Thoracic aorta (tissue), 2 donors: ENCODE measurements at places on chromosomes 12 and 14.

DNA sequence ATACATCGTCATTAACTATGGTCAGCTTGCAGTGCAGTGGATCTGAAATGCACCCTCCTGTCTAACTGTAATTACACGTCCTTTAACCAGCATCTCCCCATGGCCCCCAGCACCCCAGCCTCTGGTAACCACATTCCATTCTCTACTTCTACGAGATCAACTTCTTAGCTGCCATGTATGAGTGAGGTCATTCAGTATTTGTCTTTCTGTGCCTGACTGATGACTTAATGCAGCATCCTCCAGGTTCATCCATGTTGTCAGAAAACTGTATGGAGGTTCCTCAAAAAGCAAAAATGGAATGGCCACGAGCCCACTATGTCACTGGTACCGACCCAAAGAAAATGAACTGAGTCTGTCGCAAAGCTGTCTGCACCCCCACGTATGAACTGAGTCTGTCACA, 107.3 kb downstream of the RIMBP2 start:
- DNase-seq = no peak

DNA sequence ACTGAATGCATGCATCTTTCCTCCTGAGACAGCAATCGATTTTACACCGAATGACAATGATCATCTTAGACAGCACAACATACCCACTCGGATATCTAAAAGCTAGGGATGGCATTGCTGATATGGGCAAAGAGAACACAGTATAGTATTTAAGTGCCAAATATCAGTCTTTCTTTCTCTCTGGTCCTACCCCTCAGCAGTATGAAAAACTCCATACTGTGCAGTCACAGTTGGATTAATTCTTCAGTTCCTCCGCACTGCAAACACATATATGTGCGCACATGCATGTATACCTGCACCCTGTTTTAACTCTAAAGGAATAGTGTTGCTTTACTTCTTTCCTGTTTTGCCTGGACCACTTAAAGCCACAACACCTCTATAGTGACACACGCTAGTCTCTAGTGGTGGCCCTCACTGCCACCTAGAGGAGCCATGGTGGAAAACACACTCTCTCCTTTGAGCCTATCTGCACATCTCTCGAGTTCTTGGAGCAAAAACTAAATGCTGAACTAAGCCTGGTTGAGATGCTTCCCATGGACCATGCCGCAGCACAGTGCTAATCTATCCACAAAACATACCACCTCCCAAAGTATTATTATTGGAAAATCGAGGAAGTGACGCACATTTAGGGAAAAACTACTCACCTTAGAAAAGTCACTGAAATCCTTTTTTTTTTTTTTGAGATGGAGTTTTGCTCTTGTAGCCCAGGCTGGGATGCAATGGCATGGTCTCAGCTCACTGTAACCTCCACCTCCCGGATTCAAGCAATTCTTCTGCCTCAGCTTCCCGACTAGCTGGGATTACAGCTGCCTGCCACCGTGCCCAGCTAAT, 11.9 kb downstream of the TMEM52B start:
- no peak for DNase-seq

GRCh38 chr14:64244279-64244678, 49.9 kb downstream of the ESR2 start:
- DNase-seq = no peak

GRCh38 chr14:60796434-60796833, 61.9 kb downstream of the MNAT1 start:
- DNase-seq = no peak

DNA sequence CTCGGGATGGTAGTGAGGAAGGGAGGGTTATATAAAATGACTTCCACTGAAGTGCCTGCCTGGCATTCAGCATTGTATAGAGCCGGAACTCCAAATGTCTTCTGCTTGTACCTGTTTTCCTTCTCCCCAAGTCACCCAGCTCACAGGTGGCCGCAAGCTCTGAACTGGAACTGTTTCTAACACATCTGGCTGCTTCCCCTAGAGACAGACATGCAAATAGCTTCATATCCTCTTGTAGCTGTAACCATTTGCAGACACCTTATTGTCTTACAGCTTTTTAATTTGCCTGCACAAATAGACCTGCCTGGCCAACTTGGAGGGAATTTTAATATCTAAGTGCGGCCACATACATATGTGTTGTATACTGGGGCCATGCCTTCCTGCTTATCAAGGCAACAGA, 126.0 kb downstream of the CHST11 start:
- DNase-seq = no peak

DNA sequence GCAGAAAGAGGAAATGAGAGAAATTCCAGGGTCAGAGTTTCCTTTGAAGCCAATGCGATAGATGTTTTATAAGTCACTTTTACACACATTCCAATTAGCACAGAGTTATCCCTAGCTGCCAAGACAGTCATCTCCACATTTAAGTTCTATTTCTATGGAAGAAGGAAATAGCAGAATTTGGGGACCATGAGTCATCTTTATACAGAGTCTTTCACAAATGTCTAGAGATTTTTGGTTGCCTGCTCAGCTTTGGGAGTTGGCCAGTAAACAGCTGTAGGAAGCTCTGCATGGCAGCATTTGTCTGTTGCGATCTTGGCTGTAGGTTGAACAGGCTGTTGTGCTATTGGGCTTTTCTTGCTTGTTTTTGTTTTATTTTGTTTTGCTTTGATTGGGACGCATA, 884.3 kb downstream of the GALC start:
- no peak for DNase-seq

GRCh38 chr14:92309968-92310530, 12.9 kb upstream of the SLC24A4 start:
- DNase-seq = no peak

GRCh38 chr12:89183985-89184435, 168.3 kb downstream of the DUSP6 start:
- DNase-seq = peak; percentile 6

- DNase-seq = no peak
These were observed 940 bp downstream of the MOAP1 start for GRCh38 chr14:93183596-93184317.

DNA sequence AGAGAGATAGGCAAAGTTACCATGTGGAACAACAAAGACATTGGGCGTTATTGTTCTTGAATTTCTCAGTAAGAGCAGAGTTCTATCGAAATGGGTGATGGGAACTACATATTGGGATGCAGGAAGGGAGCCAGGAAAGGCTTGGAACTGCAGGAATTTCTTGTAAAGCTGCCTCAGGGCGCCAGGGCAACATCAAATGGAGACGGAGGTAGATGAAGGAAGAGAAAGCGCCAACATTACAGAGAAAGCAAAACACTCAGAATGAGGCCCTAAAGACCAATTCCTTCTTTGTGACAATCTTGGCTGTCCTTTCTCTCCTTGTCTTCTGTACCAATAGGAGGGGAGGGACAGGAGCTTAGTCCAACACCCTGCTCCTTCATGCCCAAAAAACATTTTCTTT, 148.4 kb downstream of the RPAP3 start:
- DNase-seq = no peak

DNA sequence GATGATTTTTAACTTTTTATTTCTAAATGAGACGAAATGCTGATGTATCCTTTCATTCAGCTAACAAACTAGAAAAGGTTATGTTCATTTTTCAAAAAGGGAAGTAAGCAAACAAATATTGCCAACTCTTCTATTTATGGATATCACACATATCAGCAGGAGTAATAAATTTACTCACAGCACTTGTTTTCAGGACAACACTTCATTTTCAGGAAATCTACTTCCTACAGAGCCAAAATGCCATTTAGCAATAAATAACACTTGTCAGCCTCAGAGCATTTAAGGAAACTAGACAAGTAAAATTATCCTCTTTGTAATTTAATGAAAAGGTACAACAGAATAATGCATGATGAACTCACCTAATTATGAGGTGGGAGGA, 139.6 kb downstream of the HMGA2 start:
- DNase-seq = no peak

- no peak for DNase-seq
These were observed 158.7 kb downstream of the EGLN3 start for GRCh38 chr14:33792009-33792719.

GRCh38 chr12:15928870-15929571, 17.9 kb downstream of the DERA start:
- no peak for DNase-seq

GRCh38 chr12:114764510-114764909, 80.5 kb upstream of the TBX3 start:
- no peak for DNase-seq

- no peak for DNase-seq
These were observed 20.8 kb downstream of the BCAT1 start for GRCh38 chr12:24928131-24928530.

DNA sequence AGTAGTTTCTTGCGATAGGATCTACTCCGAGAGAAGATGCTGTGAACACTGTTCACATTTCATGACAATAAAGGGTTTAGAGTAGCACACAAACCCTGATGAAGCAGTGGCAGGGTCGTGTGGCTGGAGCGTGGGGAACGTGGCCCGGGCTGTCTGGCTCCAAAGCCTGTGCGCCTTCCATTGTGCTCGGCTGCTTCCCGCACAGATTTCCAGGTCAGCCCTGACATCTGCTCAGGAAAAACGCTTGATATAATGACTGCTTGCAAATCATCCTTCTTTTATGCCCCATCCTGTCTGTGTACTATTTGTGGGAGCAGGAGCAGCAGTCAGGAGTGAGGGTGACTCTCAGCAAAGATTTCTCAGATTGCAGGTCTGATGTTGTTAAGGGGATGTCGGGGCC, 78.6 kb downstream of the EML1 start:
- DNase-seq = no peak

GRCh38 chr12:126588586-126589249, 1523.5 kb downstream of the AACS start:
- DNase-seq = no peak

GRCh38 chr12:112974904-112975303, 3.4 kb upstream of the OAS2 start:
- no peak for DNase-seq

- DNase-seq = no peak
These were observed at the start of gene EVL for GRCh38 chr14:100065111-100065871. Gene EVL, plus strand, starts transcription at chr14:100065422. Its CDS starts 79 bp downstream, at chr14:100065501.

GRCh38 chr12:51898506-51898905, 8.8 kb upstream of the ACVRL1 start:
- DNase-seq = no peak

DNA sequence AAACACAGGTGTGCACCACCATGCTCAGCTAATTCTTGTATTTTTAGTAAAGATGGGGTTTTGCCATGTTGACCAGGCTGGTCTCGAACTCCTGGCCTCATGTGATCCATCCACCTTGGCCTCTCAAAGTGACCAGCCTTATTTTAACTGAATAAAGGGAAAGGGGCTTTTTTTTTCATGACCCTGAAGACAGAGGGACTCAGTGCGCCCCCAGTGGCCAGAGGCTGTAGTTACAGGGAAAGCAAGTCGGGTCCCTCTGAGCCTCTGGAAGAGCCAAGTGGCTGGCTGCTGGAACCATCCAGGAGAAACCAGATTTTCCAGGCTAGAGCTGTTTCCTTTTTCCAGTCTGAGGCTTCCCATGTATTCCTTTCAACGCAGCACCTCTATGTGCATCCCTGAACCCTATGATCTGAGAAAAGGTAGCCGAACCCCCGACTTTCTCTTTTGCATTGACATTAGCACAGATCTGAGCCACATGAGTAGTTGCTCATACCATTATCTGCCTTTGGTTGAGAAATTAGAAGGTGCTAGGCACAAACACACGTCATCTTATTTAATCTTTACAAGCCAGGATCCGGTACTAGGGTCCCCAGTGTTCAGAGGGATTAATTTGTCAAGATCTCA, 342.7 kb downstream of the CACNA1C start:
- DNase-seq = no peak

DNA sequence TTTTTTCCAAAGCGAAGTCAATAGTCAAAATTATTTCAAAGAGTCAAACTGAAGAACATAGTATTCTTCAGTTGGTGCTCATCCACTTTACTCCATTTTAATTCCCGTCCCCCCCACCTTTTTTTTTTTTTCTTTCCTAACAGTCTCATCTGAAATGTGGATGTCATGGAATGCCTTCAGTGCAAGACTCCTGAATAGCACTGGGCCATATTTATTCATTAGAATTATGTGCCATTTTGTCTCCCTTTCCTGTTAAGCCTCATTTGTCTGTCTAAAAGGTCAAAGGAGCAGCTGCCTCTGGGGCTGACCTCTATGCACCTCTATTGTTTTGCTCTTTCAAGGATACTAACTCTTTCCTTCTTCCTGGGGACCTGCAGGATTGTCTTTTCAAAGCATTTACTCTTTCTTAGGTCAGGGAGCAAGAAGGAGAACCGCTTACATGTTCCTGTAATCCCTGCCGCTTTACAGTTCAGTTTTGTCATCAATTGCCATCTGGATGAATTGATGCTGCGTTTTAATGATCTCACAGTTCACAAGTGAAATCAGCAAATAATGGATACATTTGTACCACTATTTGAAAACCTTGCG, 310.6 kb downstream of the NPAS3 start:
- DNase-seq = no peak

DNA sequence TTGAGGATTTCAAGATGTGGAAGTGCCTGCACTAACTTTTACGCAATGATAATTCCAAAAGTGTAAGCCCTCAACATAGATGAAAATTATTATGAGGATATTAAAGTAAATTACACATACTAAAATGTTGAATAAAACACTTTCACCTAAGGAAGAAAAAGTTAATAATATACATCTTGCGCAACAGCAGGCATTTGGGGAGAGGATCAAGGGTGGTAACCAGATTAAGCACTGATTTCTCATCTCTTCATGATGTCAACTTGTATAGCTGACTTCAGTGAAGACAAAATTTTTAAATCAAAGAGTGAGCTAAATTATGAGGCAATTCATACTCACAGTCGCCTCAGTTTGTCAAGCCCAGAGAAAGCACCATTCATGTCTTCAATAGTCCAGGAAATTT, 33.8 kb downstream of the LRIG3 start:
- DNase-seq = no peak

DNA sequence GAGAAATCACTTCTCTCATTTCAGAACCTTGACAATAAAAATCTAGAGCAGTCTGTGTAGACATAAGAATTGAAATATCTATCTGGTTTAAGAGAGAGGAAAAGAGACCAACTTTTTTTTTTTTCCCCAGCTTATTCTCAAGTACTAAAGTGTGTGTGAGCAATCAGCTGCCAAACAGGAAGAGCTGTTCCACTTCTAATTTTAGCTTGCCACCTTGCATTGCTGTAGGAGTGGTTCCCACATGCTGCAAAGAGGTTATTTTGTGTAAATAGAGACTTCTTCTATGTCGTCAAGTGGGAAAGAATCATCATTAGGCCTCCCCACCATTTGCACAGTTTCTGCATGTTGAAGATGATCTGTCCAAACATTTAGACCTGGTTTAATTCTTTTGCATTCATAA, 142.6 kb downstream of the NPAS3 start:
- no peak for DNase-seq

GRCh38 chr12:7156259-7157197, 26.4 kb downstream of the CLSTN3 start:
- no peak for DNase-seq

GRCh38 chr14:58138031-58138713, 13.8 kb downstream of the ARMH4 start:
- no peak for DNase-seq

- no peak for DNase-seq
These were observed 777.4 kb upstream of the TBX3 start for GRCh38 chr12:115461401-115461800.

DNA sequence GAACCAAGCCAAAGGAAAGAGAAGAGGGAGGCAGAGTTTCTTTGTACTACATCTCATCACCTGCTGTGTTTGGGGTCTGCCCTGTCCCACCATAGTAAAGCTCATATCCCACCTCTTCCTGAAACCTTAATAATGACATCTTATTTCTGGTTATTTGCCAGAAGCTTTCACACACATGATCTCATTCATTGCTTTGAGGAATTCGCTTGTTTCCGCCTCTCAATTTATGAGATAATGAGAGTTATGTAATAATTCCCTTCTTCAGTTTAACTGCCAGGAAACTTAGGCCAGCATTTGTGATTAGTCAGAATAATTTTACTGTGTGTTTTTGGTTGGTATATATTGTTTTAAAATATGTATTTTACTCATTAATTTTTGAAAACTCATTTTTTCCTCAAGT, 205.2 kb downstream of the CACNA1C start:
- DNase-seq = no peak
